ENCODE measurements at places on chromosomes 6 and 20. TPM values are rescaled to one million over a fixed set of nuclear protein-coding genes. Genes with fewer than 3 reads are reported as not detected.

HAO1 gene
- 0.12 TPM for total RNA-seq

CAPN11 gene
- total RNA-seq, result not detected

HLA-F gene
- total RNA-seq, result 24.6 TPM

EEF1E1 gene
- total RNA-seq, result 69.7 TPM

USP49 gene
- total RNA-seq, result 6.9 TPM

Data from HCT116 (cell line).